ENCODE measurements at places on chromosomes 11 and 22.

GRCh38 chr11:134792044-134792443 is 380.0 kb upstream of the B3GAT1 start:
- no peak for DNase-seq

- DNase-seq, result peak; percentile 55
These were observed 2.1 kb downstream of the AIP start for GRCh38 chr11:67484847-67485311.

DNA sequence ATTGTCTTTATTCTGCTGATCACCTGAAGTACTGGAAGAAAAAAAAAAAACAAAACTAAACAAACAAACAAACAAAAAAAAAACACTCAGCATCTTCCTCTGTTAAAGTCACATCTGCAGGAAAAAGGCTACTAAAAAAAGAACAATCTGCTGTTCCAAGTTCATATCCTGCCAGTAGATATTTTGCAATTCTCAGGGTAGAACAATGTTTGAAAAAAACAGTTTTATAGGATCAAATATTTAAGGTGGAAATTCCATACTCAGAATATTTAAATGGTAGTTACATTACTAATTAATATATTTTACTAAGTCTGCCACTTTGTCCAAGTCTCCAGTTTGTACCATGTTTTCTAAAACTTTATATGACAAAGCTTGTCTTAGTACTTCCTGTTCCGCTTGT is 175.2 kb downstream of the SBF2 start:
- DNase-seq, result no peak

DNA sequence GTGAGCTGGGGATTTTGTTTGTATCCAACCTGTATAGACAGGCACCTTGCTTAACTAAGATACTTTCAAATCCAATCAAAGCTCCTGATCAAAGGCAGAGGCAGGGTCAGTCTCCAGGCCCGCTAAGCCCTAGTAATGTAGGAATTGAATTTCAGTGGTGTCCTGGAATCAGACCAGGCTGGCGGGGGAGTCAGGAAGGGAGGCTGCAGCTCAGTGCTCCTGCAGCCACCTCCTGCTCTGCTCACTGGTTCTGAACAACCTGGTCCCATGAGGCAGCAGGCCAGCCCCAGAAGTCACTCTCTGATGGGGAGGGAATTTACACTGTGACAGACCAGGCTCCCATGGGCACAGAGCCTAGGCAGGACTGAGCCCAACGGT is 38.5 kb upstream of the GALNT18 start:
- no peak for DNase-seq

- DNase-seq, result no peak
These were observed 58.5 kb downstream of the GAB4 start for GRCh38 chr22:16949561-16949960.

DNA sequence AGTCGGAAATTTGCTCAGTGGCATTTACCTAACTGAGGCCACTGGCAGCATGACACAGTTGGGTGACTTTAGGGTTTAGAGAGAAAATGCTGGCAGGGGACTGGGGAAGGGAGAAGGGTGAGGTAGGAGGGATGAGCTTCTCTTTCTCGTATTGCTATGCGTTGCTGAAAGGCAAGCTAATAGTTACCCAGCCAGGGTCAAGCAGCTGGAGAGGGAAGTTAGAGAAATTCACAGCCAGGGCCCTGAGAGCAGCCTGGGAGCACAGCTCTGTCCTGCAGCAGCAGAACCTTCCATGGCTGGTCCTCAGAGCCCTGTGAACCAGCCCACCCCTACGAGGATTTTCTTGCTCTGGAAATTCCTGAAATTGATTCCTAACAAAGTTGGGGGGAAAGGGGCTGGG is 679.6 kb downstream of the NTM start:
- DNase-seq, result no peak

- peak; percentile 91 for DNase-seq
These were observed 1.1 kb downstream of the SLC3A2 start for GRCh38 chr11:62881579-62882430.

DNA sequence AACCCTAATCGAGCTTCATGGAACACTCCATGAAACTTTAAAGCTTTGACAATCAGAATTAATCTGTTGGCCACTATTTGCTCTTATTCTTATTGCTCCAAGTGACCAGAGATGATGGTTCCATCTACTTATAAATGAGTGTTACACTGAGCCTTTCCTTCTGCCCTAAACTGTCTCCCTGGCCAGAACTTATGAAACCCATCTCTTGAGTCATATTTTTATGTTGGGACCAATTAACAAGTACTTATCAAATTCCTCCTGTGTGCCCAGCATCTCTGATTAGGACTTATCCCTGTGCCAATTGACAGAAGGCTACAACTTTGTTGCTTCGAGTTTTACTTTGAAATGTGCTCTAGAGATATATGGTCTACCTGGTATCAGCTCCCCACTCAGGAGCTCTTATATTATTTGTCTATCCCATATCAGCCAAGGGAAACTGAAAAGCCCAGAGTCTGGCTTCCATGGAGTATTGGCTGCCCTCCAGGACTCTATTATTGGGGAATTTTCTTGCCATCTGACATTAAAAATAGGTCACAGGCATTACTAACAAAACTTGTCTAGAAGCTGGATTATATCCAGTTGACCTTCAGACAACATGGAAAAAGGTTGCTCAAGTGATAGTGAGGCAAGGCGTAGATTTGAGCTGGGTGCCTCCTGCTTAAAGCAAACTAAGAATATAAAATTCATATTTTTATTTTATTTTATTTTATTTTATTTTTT is 8.8 kb downstream of the KREMEN1 start:
- no peak for DNase-seq

DNA sequence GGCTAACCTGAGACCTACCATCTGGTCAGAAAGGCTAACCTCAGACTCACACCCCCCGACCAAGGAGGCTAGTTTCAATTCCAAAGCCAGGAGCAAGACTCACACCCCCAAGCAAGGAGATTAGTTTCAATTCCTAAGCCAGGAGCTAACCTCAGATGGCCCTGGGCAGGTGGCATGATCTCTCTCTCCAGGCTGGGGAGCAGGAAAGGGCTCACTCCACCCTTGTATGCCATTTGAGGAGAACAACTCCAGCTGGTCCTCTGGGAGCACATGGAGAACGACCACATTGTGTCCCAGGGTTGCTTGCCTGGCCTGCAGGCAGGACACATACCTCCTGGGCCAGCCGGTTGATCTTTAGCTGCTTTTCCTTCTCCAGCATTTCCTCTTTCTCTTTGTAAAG is 32.6 kb downstream of the USH1C start:
- DNase-seq, result no peak

GRCh38 chr11:80168796-80169195 is 728.0 kb upstream of the TENM4 start:
- no peak for DNase-seq

- no peak for DNase-seq
These were observed 34.7 kb upstream of the ELF5 start for GRCh38 chr11:34548278-34548677.

- DNase-seq, result no peak
These were observed 829.9 kb downstream of the METTL15 start for GRCh38 chr11:28938091-28938490.

DNA sequence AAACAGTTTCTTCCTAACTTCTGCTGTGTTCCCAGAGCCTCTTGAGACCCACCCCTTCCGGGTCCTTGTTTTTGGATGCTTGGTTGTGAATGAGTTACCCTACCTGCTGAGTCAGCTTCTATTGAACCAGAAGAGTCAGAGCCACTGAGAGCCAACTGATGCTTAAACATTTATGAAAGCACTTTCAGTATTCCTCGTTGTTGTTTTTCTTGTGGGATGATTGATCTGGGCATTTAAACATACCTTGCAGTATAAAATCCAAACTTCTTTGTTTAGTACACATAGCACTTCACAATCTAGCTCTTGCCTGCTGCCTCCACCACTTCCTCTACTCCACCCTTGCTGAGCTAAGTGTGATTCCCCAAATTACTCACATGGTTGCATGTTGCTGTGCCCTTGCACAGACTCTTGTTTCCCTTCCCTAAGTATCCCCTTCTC is 5.5 kb downstream of the PRSS23 start:
- DNase-seq, result no peak

GRCh38 chr11:123587559-123587958 is 66.9 kb downstream of the SCN3B start:
- DNase-seq, result no peak

- no peak for DNase-seq
These were observed 1336.9 kb downstream of the BRD1 start for GRCh38 chr22:48490500-48491411.

DNA sequence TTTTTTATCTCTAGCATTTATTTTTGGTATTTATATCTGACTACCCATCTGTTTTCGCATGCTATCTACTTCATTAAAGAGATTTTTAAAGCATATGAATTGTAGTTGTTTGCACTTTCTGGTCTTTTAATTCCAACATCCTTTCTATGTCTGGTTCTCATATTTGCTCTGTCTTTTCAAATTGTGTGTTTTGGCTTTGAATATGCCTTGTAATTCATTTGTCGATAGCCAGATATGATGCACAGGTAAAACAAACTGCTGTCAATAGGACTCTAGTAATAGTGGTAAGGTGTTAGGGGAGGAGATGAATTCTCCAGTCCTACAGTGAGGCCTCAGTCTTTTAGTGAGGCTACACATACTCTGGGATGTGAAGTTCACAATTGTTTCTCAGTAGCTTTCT is 530.8 kb upstream of the CCDC179 start:
- no peak for DNase-seq

- no peak for DNase-seq
These were observed 1008.4 kb downstream of the BRD1 start for GRCh38 chr22:48819232-48819631.

- no peak for DNase-seq
These were observed 42.0 kb downstream of the SGSM3 start for GRCh38 chr22:40412441-40412840.

DNA sequence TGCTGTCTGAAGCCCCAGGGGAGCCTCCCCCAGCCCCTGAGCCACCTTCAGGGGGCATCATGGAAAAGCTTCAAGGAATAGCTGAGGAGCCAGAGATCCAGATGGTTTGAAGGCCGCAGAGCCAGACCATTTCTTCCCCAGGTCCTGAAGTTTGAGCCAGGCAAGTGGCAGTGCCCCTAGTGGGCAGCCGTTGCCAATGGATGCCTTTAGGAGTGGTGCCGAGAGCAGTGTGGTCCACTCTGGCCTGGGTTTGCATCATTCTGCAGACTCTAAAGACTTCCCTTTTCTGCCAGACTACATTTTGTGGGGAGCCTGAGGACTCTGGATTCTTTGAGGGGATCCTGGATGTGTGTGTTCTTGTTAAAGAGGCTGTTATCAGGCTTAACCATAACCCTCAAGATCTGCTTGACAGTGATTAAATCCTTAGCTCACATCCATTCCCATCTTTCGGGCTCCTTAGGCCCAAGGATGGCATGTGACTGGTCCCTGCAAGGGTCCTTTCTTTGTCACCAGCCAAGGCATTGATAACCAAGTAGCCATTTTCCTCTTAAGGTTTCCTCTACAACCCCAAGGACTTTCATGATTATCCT is 13.1 kb downstream of the HINFP start:
- DNase-seq, result peak; percentile 24

DNA sequence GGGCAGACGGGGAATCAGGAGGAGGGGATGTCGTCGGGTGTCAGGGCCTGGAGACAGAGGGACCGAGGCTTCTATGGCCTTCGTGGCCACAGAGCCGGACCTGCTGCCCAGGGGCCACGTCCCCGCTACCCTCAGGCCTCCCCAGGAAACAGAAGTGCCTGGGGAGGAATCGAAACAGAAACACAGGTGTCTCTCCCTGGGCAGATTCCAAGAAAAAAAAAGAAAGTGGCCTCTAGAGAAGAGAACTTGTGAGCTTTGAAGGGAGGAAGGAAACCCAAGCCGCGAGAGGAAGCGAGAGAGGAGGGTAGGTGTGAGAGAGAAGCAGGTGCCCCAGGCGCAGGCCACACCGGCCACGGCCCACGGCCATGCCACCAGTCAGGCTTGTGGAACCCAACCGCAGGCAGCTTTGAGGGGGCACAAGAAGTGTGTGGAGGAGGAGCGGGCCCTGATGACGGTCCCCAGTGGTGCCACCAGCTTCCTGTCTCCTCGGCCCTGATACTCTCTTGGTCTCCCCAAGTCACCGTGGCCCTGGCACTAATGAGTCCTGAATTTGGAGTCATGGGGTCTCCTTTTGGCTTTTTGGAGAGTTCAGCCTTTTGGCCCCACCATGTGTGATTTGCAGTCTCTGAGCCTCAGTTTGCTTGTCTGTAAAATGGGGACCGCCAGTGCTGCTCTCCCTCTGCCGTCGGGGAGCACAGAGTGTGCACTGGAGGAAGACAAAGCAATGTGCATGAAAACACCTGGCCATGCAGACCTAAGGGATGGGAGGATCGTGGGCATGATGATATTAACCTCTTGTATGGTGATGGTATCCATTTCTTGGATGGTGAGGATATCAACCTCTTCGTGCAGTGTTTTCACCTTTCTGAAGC is 25.2 kb downstream of the LIF start:
- no peak for DNase-seq

- no peak for DNase-seq
These were observed 785 bp downstream of the IGSF9B start for GRCh38 chr11:133955945-133956421.

DNA sequence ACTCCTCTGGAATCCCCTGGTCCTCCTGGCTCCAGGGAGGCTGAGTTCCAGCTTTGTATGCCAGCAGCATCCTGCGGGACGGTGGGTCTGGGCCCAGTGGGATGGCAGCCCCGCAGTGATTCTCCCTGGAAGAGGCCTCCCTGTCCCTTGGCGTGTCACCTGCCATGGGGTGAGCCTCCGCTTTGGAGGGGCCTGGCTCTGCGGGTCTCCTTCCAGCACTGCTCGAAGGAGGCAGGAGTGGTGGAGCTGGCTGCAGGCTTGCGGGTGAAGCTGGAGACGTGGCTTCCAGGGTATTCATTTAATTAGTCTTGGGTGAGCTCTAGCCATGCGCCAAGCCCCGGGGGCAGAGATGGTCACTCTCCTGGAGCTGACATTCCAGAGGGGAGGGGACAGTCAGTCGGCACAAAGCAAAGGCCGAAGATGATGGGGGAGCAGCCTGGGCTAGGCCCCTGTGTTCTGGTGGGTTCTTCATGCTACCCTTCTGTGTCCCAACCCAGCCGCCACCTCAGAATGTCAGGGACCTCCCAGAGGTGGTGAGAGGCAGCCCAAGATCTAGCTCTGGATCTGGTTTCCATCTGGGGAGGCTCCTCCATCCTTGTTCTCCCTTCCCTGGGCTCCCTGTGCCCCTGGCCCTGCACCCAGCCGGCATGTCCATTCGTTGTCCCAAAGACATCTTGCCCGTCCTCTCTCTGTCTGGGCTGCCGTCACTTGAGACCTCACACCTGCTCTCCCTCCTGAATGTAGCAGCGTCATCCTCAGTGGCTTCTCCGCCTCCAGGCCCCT is 1332.5 kb downstream of the BRD1 start:
- DNase-seq, result no peak

GRCh38 chr11:118050208-118050891 is 26.5 kb upstream of the TMPRSS4 start:
- DNase-seq, result no peak

GRCh38 chr22:42268852-42269410 is 1.5 kb downstream of the TCF20 start:
- no peak for DNase-seq
